B cell (primary cell): ENCODE measurements at places on chromosomes 4 and X.

DNA sequence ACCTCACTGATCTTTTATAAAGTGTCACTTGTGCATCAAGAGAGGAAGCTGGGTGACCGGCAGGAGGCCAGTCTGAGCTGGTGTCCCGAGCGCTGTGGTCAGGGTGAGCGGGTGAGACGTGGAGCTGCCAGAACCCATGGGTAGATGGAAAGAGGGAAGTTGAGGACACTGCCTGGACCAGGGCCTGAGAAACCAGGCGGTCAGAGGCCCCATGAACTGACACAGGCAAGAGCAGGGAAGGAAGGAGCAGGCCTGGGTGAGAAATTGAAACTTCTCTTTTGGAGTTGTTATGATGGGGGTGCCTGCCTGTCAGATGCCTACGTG lies 192.6 kb downstream of the AFAP1 start:
- no peak for DNase-seq

GRCh38 chr4:6489927-6490326 lies 17.5 kb upstream of the PPP2R2C start:
- DNase-seq: no peak

DNA sequence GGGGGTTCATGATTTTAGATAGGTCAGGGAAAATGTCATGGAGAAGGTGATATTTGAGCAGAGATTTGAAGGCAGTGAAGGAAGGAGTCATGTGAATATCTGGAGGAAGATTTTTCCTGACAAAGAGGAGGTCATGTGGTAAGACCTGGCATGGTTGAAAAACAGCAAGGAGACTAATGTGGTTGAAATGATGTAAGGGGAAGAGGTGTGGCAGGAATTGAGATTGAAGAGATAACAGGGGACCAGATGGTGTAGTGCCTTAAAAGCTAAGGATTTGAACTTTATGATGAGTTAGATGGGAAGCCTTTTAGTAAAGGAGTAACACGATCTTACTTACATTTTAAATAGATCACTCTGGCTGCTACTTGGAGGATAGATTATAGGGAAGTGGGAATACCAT lies 210.9 kb downstream of the RTL9 start:
- no peak for DNase-seq

- no peak for DNase-seq
Measured at GRCh38 chr4:98602270-98602669, 56.1 kb downstream of the TSPAN5 start.

DNA sequence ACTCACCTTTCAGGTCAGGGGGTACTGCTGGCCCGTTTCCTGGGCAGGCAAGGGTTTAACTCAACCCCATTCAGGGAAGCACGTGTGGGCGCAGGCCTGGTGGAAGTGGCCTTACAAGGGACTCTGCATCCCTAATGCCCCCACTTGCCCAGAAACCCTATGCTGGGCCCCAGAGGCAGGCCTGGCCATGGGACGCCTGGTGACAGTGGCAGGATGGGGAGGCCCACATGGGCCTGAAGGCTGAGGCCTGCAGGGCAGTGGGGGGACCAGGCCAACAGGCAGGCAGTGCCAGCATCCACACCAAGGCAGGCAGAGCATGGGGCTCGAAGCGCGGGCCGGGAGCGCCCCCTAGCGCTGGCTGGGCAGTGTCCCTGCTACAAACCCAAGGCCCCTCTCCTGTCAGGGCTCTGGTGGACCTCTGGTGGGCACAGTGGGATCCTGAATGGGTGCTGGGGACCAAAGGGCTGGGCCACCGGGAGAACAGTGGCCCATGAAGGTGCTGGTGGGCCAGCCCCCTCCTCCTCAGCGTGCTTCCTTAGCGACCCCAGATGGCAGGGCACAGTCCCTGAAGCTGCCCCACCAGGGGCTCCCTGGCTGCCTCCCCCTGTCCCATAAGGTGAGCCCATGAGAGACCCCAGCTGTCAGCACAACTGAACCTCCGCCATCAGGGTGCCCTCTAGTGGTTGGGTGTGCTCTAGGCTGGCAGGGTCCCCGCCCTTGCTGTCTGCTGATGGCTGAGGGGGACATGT lies 16.8 kb downstream of the FGFR3 start:
- peak; percentile 74 for DNase-seq

GRCh38 chr4:38101563-38101962 lies 141.4 kb downstream of the PTTG2 start:
- DNase-seq: no peak

DNA sequence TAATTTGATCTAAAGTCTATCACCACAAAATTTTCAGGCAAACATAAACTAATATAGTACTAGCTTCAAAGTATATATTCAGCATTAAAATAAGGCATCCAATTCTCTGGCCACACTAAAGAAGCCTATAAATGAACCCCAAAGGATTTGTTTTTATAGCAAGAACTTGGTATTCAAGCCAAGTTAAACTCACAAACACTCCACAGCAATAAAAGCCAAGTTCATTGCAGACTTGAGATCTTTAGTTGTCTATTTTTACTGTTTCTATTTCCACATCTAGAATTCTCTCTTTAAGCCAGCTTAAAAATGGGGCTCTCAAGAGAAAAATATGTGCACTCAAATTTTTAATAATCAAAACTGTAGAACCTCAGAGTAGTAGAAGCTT lies 51.1 kb downstream of the WDFY3 start:
- DNase-seq: no peak

GRCh38 chrX:131308980-131309379 lies 19.9 kb upstream of the IGSF1 start:
- no peak for DNase-seq

GRCh38 chr4:30399476-30399875 lies 320.7 kb upstream of the PCDH7 start:
- no peak for DNase-seq

GRCh38 chrX:30060718-30061117 lies 154.6 kb upstream of the MAGEB2 start:
- no peak for DNase-seq

- no peak for DNase-seq
Measured at GRCh38 chrX:129534816-129535578, 5.1 kb upstream of the OCRL start.

- no peak for DNase-seq
Measured at GRCh38 chr4:109303140-109303496, 660 bp upstream of the COL25A1 start.

DNA sequence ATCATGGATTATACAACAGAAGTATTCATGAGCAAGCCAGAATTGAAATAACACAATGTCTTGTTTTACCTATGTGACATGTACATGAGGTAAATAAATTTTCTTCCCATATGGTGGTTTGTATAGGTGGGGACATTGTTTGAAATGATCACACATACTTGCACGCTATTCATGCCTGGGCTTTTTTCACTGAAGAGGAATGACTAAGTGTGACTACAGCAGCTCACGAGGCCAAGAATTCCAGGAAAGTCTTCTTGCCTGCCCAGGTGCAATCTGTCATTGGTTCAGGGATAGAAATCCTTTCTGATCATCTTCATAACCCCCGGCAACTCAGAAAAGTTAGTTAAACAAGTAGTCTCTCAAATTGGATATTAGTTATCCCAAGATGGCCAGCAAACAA lies 36.3 kb upstream of the AREG start:
- no peak for DNase-seq

DNA sequence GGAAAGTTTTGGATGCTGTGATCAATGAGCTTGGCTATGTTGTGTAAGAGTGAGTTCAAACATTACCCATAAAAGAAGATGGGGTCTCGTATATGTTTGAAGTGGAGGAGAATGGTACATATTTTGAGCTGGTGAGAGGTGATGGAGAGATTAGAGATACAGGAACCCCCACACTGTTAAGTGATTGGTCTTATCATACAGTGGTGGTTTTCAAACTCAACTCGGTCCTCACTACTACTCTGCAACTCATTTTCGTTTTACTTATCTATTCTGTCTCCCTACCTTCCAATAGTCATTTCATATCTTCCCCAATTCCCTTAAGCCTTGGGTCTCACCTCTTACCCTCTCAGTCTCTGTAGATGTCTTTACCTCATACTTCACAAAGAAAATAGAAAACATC lies 16.4 kb upstream of the TNIP3 start:
- DNase-seq: no peak

DNA sequence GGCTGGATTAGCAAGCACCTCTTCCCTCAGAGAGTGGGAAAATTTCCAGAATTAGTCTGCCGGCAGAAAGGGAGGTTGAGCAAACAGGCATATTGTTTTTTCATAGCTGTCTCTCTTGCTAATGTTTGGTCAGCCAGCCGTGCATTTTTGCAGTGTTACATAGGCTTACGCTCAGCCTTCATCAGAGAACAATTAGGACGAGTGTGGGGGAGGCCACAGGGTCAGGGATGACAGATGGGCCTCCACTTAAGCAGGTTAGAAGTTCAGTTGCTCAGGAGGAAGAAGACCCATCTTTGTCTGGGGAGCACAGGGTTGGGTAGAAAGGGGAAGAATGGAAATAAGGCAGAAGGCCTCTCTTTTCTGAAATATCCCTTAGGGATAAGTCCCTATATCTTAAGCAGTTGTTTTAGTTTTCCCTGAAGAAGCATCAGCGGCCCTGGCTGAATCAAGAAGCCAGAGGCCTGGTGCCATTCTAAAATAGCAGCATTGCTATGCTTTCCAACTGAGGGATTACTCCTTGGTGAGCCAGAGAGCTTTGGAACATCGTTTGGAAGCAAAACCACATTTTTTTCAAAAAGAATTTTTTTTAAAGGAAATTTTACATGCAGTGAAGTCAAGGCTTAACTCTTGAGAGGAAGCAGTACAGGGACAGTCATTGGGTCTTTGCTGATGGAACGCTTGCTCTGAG lies 118.8 kb downstream of the SMIM20 start:
- DNase-seq: no peak

- no peak for DNase-seq
Measured at GRCh38 chrX:120144178-120144844, 14.1 kb upstream of the RHOXF2 start.

GRCh38 chr4:139761461-139761860 lies 95.8 kb downstream of the MGST2 start:
- peak; percentile 25 for DNase-seq

DNA sequence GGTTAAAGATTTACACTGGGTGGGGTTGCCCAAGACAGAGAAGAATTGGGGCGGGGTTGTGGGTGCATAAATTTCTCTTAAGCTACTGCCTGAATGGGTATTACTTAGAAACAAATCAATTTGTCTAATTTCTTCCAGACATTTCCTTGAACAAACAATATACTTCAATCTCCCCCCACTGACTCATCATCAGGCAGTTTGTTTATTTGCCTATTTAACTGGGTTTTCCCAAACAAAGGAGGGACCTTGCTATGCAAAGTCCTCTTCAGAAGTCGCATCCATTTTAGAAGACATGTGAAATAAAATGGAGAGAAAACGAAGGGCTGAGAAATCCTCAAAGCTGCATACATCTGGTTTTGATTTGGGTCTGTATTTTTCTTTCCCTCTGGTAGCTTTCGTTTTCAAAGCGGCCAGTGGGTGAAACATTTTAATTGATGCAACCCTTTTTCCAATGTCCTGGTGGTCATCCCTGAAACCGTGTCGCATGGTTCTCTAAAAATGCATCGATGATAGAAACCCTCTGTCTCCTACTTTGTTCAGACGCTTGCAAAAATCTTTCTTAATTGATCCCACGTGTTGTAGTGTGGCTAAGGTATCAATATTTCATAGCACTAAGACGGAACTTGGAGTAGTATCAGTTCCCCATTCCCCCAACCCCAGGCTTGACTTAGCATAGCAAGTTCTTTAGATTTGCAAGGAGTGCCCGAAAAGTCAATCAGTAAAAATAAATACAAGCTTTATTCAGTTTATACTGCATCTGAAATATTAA lies 115.1 kb upstream of the MXRA5 start:
- DNase-seq: no peak

DNA sequence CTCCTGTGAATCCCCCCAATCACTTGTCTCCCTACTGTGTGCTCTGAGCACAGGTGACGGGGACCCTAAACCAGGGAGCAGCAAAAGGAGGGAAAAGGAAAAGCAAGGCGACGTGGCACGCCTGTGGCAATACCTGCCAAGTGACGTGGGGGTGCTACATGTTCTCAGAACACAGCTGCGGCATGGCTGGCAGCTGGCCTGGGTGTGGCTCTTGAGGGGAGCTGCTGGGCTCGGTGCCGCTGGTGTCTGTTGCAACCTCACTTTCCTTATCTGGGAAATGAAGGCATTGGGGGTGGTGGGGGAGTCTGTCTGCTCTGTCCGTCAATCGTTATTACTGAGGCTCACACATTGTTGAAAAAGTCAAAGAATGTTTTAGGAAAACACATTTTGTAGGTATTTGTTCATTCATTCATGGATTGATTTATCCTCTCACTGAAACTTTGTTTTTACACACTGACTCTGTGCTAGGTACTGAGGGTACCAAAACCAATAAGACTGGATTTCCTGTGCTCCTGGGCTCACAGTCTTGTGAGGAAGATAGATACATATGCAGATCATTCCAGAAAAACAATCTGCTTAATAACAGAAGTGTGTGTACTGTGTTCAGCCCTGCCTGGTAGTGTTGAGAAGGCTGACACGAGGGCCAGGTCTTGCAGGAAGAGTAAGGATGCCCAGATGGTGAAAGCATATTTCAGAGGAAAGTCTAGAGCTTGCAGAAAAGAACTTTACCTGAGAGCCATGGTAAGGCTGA lies 217.6 kb downstream of the PTTG2 start:
- DNase-seq: peak; percentile 52

GRCh38 chrX:44314259-44314734 lies 29.2 kb downstream of the EFHC2 start:
- peak; percentile 31 for DNase-seq

GRCh38 chr4:136558940-136559494 lies 973.3 kb downstream of the PCDH18 start:
- no peak for DNase-seq

GRCh38 chr4:183969596-183969995 lies 64.5 kb downstream of the STOX2 start:
- DNase-seq: no peak

- no peak for DNase-seq
Measured at GRCh38 chr4:98969878-98970785, 25.4 kb upstream of the METAP1 start.

DNA sequence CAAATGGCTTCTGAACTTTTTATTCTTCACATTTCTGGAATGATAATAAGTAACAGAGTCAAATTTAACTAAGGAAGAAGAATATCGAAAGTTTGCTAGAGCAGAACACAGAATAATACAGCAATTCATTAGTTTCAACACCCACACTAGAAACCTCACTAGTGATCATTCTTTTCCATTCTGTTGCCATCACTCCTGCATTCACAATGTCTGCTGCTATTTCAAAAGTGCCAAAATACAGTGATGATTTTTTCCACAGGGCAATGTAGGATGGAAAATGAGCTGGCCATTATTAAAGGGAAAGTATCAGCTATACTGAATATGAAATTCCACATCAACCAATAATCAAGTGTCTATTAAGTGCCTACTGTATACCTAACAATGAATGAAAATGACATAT lies 186.7 kb downstream of the USP46 start:
- no peak for DNase-seq

DNA sequence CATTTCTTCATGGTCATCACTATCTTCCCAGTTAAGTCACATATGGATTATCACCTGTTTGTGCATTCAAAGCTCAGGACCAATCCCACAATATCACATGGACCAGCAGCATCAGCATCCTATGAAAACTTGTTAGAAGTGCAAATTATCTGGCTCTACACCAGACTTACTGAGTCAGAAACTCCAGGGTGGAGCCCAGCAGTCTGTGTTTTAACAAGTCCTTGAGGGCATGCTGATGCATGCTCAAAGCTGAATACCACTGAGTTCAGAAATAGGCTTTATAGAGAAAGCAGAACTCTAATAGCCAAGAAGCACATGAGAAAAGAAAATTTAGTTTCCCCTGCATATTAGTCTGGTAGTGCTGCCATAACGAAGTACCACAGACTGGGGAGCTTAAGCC lies 62.4 kb upstream of the GABRQ start:
- DNase-seq: no peak

GRCh38 chr4:112290341-112290740 lies 4.6 kb upstream of the TIFA start:
- DNase-seq: no peak

GRCh38 chrX:143058120-143058519 lies 32.4 kb downstream of the SPANXN4 start:
- DNase-seq: no peak
